ENCODE measurements at places on chromosomes 2 and 18.
A peak's percentile ranks its signal among the peaks of the same experiment; 100 is the strongest.

DNA sequence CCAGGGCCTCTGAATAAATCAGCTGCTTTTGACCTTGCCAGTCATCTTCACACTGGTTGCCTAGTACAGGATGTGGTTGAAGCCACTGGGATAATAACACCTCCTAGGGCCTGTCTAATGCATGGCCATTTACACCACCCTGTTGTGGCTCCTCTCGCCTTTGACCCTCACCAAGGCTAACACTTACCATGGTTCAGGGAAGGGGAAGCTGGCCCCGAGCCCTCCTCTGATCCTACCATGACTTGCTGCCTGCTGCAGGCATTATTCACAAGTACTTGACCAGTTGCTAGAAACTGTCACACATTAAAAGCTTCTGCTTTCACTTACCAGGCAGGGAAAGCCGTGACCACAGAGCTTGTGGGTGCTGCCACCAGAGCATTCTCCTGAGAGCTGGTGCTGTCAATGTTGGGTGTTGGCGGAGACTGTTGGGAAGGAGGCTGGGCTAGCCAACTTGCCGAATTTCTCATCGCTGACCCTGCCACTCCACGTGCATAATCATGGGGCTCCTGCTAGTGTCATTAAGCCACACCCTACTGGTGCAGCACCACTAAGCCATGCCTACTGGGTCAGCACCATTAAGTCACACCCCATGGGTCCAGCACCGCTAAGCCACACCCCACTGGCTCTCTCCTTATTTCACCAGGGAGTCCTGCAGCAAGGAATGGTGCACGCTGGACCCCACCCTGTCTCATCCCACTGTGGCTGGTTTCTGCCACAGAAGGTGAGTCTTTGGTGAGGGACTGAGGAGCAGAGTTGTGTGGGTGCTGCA lies 47.0 kb upstream of the TTC39C start:
- no peak for DNase-seq

DNA sequence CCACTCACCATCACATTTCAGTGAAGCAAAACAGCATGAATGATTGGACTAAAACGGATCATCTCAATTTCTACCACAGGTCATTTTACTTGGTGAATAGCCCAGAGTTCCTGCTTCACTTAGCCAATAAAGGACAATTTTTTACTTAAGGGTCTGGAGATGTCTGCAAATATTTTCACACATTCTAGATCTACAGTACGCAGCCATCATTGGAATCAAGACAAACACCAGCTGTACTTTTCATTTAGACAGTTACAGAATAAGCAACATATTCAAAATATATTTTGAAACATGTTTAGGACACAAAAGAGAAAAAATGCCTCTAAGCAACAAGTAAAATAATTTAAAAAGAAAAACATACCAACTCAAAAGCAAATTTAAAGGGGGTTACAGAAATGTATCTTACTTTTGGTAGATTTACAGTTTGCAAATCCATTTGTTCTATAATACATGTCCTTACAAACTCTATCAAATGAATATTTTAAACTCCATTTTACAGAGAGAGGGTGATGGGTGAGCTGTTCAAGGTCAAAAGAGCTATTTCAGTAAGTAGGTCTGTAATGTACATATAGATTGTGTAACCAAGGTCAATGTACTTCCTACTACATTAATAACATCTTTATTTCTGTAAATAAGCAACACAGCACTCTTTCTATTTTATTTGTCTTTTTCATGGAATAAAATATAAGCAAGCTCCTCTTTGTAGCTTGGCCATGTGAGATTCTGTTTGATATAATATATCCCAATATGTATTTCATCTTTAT lies 13.4 kb downstream of the PPP1R1C start:
- DNase-seq: no peak

DNA sequence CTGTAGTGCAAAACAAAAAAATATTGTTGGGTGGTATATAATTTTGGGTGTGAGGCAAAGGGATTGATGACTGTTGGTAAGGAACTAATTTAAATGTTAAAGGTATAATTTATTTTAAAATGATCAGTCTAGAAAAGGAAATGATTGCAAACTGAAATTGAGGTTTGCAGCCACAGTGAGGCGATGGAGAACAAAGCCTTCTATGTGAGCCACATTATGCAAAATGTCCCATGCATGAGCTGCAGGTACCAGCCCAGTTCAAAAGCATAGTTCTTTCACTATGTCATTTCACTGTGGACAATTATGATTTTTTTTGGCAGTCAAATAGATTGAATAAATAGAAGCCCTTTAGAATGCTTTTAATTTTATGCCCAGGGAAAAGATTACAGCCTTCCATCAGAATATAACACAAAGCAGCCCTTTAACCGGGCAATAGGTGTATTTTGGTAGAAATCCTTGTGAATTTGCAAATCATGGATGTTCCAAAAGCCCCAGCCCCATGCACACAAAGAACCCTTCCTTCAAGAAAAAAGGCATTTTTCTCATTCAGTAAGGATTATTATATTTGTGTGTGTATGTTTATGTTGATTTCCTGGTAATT lies 1.7 kb downstream of the MAP2 start:
- DNase-seq: no peak

- no peak for DNase-seq
Measured at GRCh38 chr2:27393225-27393624, 12.7 kb upstream of the ZNF513 start.

- DNase-seq: peak; percentile 89
Measured at GRCh38 chr2:185738679-185739472, at the start of gene FSIP2. TSS of gene FSIP2 (plus strand) at chr2:185738804. CDS start at chr2:185738895, 91 bp downstream.

- no peak for DNase-seq
Measured at GRCh38 chr2:31204783-31205182, 12.5 kb downstream of the CAPN14 start.

- DNase-seq: peak; percentile 31
Measured at GRCh38 chr2:239621611-239622010, 220.8 kb upstream of the HDAC4 start.

DNA sequence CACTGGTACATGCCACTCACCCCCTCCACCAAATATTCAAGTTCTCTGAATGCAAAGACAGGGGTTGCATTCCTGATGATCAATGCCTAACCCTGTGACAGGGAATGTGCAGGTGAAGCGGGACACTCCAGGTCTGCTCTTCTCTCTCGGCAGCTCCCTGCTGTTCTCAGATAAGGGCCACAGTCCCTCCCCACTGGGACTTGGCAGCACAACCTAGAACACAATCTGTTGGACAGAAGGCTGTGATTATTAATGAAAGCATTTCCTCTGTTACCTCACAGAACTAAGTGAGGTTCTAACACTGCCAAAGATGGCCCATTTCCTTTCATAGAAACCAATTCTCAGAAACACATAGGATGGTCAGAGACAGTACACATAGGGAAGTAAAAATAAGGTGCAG lies 42.7 kb downstream of the VSNL1 start:
- DNase-seq: no peak

DNA sequence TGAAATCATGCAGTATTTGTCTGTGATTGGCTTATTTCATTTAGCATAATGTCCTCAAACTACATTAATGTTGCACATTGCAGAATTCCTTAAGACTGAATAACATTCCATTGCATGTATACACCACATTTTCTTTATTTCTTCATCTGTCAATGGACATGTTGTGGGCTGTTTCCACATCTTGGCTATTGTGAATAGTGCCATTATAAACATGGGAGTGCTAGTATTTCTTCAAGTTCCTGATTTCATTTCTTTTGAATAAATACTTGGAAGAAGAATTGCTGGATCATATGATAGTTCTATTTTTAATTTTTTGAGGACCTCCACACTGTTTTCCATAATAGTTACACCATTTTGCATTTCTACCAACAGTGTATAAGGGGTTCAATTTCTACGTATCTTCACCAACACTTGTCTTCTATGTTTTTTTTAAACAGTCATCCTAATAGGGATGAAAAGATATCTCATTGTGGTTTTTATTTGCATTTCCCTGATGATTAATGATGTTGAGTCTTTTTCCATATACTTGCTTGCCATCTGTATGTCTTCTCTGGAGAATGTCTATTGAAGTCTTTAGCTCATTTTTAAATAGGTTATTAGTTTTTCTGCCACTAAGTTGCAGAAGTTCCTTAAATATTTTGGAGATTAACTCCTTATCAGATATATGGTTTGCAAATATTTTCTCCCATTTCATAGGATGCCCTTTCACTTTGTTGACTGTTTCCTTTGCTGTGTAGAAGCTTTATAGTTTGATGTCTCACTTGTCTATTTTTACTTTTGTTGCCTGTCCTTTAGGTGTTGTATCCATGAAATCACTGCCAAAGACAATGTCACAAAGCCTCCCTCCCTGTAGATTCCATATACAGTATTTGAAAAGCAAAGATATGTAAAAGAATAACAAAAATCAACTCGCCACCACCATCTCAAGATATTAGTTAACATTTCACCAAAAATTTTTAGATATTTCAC lies 14.6 kb downstream of the FBXO11 start:
- DNase-seq: no peak

DNA sequence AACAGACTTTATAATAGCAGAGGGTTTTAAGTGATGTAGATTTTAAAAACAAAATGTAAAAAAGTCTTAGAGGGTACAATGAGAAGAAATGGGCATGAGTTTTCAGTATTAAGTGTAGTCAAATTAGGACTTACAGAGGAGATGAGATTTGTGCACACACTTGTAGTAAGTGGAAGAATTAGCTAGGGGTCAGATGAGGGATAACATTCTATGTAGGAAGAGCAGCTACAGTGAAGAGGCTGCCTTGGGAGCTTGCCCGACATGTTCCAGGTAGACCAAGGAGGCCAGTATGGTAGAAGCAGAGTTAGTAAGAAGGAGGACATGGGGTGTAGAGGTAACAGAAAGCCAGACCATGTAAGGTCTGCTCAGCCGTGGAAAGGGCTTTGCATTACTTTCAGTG lies 189.2 kb upstream of the DSEL start:
- no peak for DNase-seq

- no peak for DNase-seq
Measured at GRCh38 chr2:64524604-64525316, 632 bp downstream of the AFTPH start.

DNA sequence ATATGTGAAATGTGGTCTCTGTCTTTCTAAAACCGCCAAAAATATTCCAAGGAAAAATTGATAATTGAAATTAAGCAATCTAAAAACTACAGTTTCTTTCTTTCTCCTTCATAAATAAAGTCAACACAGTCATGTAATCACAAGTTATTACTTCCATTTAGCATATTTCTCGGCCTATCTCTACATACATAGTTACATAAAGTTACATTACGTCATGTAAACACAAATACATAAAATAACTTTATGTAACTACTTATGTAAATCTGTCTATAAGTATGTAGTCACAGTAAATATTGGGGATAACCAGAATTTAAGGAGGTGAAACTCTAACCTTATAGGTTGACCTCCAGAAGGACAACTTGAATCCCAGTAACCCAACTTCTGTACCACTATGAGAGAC lies 48.5 kb upstream of the PID1 start:
- DNase-seq: no peak

DNA sequence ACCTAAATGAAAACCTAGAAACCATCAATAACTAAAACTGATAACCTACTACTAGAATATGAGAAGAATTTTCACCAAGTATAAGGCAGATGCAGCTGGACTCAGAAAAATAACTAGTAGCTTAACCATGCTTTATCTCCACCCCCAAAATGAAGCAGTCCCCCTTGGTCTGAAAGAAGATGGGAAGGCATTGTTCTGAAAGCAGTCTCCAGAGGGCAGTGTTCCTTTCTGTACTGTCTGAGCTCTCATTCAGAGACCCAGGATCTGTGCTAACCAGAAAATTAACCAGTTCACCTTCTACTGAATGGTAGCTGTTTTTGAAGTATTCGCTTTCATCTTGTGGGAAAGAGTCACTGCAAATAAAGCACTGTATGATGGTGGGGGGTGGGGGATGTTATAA lies 273.0 kb downstream of the PDE11A start:
- no peak for DNase-seq

DNA sequence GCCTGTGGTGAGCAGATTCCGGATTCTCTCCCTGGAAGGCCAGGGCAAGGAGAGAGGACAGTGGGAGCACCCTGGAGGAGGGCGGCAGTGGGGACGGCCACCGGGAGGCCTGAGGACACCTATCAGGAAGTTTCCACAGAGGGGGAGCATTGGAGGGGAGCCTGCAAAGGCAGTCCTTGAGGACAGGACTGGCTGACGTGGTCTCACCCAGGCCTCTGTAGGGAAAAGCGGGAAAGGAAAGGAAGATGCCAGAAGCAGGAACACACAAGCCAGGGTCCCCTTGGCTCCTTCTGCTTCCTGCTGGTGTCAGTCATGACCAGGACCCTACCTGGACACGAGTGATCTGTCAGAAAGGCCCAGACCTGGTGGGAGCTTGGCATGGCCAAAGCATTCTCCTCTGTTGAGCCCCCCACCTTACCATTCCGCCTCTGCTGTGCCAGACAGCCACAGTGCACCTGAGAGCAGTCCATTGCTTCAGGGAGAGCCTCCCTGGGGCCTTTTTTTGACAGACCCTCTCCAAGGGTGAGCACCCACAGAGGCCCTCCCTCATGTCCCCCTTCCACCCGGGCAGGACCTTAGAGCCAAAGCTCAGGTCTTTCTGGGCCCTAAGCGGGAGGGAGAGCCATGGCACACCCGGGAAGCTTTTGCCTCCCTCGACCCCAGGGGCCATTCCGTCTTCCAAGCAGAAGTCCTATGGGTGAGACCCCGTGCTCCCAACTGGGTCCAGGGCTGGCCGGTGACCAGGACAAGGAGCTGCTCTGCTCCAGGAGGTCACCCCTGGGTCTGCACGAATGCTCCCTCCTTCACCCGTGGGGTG lies 333.1 kb downstream of the DYSF start:
- DNase-seq: peak; percentile 59

GRCh38 chr2:240362826-240363745 lies 72.4 kb upstream of the GPC1 start:
- no peak for DNase-seq

DNA sequence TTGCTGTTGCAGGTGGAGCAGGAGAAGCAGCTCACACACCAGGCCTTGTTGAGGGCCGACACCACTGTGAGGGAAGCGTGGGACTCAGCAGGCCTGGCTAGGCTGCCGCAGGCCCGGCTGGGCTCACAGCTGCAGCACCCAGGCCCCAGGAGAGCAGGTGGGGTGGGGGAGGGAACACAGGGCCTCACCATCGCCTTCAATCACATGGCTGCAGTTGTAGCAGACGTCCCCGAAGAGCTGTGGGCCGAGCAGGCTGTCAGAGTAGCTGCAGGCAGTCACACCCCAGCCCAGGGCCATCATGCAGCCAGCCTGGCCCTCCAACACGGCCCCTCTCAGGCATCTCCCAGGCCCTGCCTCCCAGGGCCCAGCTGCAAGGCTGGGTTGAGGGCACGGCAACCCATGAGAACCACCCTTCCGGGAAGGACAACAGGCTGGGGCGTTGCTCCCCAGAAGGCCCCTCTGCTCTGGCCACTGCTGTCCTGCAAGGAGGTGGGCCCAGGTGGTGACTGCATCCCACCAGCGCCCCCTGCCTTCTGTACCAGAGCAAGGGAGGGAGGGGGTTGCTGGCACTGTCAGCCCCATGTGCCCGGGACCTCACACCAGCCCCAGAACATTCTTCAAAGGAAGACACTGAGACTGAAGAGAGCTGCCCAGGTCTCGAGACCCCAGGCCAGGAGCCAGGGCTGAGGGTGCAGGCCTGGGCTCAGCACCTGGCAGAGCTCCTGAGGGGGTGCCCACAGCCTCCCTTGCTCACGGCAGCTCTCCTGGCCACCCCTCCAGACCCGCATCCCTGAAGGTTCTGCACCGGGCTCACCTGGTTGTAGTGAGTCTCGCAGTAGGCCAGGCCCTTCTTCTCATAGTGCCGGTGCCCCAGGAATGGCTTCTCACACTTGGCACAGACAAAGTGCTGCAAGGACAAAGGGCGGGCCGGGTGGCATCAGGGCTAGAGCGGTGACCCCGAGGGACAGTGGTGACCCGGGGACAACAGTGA lies 5.6 kb upstream of the GPR17 start:
- DNase-seq: no peak

GRCh38 chr2:18067588-18068384 lies 189.3 kb downstream of the KCNS3 start:
- no peak for DNase-seq

GRCh38 chr18:25651553-25651952 lies 299.6 kb upstream of the ZNF521 start:
- DNase-seq: no peak

All from type B pancreatic cell (in vitro differentiated cells).